Cardiac atrium fibroblast (primary cell): ENCODE measurements at places on chromosomes 7 and 10. TPM values are rescaled to one million over a fixed set of nuclear protein-coding genes. Genes with fewer than 3 reads are reported as not detected.

Gene LIPN
- total RNA-seq, result not detected in 2 replicates

Gene GPR146
- 6.5 and 10.2 TPM in 2 replicates for total RNA-seq

Gene MACROH2A2
- total RNA-seq, result 7.6 and 9.7 TPM in 2 replicates

Gene GRID1
- not detected in 2 replicates for total RNA-seq
